ENCODE measurements at places on chromosomes 1 and 21.

- DNase-seq: no peak
Measured at GRCh38 chr1:208880433-208881100, 636.4 kb upstream of the PLXNA2 start.

- no peak for DNase-seq
Measured at GRCh38 chr1:203597331-203598090, 29.1 kb upstream of the ATP2B4 start.

DNA sequence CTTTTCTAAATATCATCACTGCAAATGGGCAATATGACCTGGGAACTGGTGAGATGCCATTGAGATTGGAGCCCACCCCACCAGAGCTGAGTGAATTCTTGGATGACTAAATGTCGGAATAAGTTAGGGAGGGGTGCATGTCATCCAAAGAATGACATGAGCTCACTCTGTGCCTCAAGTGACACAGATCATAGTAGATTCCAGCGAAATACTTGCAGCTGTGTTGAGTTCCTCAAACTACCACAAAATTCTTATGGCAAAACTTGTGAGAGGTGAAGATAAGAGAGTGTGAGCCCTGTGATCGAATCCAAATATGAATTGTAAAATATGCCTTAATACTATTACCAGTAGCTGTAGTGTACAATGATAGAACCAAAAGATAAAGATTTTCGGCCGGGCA, 2.3 kb upstream of the TCP10L start:
- DNase-seq: no peak

- no peak for DNase-seq
Measured at GRCh38 chr1:1004780-1005697, 5.1 kb upstream of the HES4 start.

- no peak for DNase-seq
Measured at GRCh38 chr21:16073586-16073985, 343.8 kb downstream of the USP25 start.

DNA sequence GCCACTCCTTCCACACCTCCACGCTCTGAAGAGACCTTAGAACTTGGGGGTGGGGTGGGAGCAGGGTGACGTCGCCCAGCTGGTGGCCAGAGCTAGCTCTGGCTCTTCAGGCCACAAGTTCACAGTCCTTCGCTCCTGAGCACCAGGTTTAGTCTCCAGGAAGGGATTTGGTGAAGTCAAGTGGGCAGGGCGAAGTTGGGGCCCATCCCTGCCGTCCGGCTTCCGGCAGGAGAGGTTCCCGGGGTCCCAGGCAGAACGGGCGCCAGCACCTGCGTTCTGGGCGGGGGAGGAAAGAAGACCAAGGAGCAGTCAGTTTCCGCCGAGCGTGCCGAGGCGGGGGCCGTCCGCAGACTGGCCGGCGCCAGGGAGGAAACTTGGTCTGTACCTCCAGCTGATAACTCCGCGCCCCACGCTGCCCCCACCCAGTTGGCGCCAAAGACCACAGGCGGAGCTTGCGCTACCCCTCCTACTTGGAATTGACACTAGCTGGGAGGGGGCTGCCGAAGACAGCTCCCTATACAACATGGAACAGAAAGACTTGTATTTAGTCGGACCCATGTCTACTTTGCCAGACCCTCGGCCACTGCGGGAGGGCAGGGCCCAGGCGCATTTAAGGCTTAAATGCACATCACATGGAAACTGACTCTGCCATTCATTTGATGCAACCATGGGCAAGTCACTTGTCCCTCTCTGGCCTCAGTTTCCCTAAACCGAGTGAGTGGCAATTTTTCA, 995 bp downstream of the ID3 start:
- DNase-seq: peak; percentile 66

GRCh38 chr1:231899713-231900435, 273.3 kb downstream of the DISC1 start:
- DNase-seq: no peak

DNA sequence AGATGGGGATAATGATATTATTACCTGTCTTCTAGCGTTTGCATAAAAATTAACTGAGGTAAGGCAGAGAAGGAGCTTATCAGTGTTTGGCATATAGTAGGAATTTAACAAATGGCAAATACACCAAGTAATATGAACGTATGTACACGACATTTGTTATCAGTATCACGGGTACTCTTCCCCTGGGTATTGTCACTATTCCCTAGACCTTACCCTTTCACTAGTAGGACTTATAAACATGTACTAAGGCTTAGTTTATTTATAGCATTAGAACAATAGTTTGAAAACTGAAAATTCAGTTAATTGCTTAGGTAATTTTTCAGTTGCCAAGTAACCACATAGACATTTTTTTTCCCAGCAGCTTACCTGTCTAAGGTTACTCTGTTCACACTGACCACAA, 187.0 kb downstream of the KCTD3 start:
- DNase-seq: no peak

DNA sequence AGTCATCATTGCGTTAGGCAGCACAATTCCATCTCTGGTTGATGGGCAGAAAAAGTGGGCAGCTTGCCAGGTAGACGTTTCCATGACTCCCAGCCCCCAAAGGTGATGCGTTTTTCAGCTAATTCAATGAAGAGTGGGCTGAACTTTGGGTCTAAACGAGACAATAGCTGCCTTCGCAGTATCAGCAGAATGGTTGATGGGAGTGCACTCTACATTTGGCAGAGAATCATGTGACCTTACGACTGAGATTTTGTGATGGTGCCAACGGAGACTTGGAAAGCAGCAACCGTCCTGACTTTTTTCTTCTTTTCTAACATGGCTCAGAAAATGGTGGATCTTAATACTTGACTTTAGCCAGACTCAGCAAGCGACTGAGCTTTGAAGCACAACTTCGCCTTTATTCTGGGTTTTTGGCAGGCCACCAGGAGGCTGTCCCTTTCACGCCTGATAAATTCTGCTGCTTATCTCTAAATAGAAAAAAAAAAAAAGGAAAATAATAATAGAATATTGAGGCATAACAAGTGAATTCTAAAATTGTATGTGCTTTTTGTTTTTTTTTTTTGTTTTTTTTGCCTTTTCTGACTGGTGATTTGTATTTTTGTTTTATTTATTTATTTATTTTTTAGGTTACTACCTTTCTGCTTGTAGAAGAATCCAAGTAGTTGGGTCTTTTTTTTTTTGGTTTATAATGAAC, 804.8 kb downstream of the USP25 start:
- no peak for DNase-seq

DNA sequence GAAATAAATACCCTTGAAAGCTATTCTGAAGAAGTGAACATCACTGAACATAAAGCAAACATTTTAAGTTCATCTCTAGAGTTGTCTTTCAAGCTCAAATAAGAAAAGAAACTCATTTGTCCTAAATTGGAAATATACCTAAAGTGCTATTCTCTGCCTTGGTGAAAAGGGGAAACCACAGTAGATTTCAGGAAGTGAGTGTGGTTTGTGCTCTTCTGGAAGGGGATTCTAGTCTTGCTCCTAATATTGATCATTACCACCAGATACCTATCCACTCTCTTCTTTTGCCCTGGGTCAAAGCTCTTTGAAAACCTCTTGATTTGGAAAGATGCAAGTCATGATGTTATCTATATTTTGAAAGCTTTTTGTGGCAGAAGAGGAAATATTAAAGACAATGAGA, 798.1 kb downstream of the ADGRL2 start:
- no peak for DNase-seq

- no peak for DNase-seq
Measured at GRCh38 chr1:107940701-107941100, 24.3 kb downstream of the VAV3 start.

GRCh38 chr1:184412472-184412871, 25.6 kb downstream of the C1orf21 start:
- no peak for DNase-seq

DNA sequence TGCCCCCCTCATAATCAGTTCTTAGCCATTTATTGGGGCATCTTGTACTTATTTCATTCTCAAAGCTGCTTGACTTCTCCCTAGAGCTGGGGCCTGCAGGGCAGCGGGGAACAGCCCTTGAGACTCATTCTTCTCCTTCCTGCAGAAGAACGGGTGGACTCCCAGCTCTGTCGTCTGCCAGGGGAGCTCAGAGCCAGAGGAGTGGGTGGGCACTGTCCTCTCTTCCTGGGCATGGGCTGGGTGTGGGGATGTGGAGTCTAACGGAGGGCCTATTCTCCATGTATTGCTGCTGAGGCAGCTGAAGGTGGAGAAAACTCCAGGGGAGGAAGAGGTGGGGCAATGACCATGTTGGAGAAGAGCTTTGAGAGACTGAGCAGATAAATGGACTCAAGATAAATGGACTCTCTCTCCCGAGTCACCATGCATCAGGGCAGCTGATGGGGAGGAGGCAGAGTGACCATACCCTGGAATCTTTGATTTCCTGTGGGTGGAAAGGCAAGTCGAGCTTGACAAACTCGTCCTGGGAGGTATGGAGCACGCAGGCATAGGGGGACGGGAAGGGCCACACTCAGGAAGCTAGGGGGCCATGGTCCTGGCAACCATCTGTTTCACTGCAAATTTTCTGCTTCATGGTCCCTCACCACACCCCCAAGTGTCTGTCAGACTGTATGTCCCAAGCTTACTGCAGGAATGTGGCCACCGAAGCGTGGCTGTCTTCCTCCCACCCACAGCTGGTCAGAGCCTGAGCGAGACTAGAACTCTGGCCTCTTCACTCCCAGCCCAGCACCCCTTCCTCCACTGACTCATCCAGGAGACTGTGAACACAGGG, 56.9 kb upstream of the ATP2B4 start:
- DNase-seq: no peak

DNA sequence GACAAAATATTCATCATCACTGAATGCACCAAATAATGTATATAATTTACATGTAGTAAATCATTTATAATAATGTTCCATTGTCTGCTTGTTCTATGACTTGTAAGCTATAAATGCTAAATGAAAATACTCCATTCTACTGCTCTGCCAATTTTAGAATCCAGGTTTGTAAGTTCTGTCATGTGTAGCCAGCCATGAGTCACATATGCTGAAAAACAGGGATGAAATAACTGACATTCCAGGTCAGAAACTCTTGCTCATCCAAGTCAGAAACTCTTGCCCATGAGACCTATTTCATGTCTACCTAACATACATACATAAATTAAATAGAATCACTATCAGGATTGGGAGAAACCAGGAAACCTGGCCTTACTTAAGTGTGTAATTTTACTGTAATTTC, 95.6 kb downstream of the ASH1L start:
- no peak for DNase-seq

GRCh38 chr1:53963460-53963859, 17.3 kb downstream of the LRRC42 start:
- no peak for DNase-seq

DNA sequence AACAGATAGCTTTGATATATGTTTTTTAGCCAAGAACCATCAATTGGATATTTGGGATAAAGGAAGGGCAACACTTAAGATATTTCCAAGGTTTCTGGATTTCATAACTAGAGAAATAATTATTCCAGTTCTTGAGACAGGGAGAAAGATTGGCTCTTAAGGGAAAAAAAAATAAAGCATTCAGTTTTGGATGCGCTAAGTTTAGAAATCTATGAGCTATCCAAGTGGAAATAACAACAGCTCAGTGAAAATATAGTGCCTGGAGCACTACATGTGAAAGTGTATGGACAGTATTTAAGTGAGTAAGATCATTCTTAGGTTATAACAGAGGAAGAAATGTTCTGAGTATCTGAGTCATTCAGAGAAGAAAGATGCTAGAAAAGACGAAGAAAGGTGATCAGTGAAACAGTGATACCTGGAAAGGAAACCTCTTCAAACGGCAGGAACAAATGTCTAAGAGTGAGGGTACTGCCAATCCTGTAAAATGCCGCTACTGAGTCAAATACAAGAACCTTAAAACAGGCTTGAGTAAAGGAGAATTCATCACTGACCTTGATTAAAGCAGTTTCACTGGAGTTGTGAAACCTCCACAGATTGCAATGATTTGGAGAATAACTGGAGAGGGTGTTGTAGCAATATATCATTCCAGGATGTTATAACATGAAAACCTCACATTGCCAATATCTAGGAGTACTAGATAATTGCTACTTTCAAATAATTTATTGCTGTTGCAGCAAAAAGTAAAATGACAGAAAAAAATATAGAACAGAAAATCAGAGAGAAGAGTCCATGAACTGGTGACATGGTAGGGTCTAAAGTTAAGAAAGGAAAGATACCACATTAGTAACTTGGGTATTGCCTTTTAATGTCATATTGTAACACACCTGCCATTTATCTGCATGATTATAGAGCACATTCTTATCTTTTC, 482.1 kb upstream of the RGS18 start:
- DNase-seq: no peak

GRCh38 chr21:42028766-42029425, 18.7 kb upstream of the ZBTB21 start:
- DNase-seq: no peak

DNA sequence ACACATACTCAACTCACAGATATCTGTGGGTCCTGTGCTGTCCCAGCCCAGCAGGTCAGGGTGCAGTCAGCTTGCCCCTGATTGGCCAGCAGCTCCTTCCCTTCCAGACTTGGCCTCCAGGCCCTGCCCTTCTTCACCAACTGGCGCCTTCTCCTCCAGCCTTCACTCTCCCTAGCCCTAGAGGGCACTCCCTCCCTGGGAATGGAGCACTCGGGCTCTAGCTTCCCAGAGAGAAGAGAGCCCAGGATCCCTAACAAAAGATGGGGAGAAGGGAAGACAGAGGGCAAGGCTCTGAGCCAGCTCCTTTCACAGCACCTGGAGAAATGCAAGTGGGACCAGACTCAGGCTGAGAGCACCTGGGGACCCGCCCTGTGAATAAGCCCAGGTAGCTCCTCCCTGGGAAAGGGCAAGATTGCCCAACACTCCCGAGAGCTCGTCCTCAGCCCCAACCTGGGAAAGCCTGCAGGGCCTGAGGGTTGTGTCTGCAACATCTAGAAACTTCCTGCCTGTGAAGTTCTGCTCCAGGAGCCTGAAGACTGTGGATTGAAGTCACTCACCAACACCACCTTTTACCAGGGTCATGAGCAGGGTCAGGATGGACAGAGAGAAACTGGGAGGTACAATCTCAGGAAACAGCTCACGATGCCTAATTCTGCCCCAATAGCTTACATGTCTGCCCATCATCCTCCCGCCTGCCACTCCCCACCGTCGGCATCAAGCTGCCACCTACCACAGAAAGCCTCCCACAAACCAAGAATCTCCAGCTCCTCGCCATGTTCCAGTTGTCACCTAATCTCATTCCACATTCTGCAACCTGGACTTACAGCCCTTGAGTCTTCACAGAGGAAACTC, at the start of gene PGLYRP4:
PGLYRP4 (minus strand) TSS at position 331 of the 852 bp plus-strand sequence. CDS start 909 bp downstream, outside the sequence.
- no peak for DNase-seq

Data from GM13976 (cell line).